ENCODE measurements at places on chromosomes 11 and 22.
A peak's percentile ranks its signal among the peaks of the same experiment; 100 is the strongest.

DNA sequence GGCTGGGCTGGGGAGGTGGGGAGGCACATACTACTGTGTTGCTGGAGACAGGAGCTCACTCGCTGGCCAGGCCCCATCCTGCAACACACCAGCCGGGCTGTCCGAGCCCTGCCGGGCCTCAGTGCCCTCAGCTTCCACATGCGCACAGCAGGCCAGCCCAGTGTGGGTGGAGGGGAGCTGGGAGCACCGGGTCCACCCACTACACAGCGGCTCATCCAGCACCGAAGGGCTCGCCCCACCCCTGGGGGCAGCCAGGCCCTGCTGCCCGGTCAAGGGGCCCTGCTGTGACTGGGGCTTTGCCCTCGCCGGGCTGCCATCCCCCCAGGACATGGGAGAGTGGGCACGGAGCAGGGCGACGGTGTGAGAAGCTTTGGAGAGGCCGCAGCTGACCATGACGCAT, 9.3 kb downstream of the TTLL8 start:
- no peak for DNase-seq

DNA sequence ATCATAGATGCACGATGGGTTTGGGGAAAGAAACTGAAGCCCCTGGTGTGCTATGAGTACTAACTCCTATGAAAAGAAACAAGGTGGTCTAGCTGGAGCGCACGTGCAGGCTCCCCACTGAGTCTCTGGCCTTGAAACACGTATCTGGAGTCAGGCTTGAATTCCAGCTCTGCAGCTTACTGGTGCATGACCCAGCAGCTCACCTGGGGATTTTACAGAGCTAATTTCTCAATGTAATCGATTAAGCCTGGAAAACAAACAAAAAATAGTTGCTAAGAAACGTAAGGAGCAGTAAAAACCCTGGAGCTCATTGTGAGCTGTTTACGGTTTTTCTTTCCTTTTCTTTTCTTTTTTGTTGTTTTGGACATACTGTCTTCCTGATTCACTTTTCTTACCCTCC, 12.3 kb downstream of the KCNJ1 start:
- DNase-seq, result no peak

- DNase-seq, result no peak
These were observed 8.1 kb downstream of the GRAMD1B start for GRCh38 chr11:123438131-123438627.

DNA sequence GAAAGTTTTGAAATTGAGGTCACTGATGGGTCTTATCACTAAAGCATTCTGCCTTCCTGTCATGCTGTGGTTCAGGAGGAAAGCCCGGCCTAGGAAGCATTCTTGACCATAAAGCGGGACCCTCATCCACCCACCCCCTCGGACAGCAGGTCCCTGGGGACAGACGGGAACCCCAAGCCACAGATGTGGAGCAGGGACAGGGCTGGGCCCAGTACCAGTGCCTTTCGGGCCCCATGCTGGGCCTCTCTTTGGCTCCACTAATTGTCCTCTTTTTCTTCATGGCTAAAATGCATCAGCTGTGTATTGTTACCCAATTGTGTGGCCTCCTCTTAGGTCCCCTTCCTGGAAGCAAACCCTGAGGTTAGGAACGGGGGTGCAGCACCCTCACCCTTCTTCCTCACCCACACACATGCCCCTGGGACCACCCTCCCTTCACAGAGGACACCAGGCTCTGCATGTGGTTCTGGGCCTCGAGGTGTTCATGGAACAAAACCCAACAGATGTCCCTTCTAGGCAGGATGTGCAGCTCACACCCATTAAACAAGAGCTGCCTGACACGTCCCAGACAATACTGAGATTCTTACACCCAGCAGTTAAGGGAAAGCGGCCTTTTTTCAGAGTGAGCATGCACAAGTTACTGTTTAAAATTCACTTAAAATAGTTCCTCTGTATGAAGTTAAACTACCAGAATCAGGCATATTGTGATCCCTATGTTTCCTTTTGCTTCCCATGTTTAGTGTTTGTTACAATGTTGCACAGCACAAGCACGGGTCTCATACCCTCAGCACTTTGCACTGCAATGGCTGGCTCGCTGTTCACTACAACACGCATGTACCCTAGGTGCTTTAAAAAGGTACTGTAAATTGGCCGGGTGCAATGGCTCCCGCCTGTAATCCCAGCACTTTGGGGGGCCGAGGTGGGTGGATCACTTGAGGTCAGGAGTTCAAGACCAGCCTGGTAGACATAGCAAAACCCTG, 807.6 kb downstream of the BRD1 start:
- no peak for DNase-seq

GRCh38 chr11:62493801-62494200, 52.8 kb downstream of the AHNAK start:
- no peak for DNase-seq

GRCh38 chr11:64844330-64845128, at the start of gene CDC42BPG:
CDC42BPG (minus strand) TSS chr11:64844653; CDS start chr11:64844569, 84 bp downstream.
- peak; percentile 67 for DNase-seq

GRCh38 chr11:57643802-57644201, 5.9 kb downstream of the YPEL4 start:
- DNase-seq, result no peak

GRCh38 chr11:76701294-76702040, 30.9 kb upstream of the LRRC32 start:
- no peak for DNase-seq

DNA sequence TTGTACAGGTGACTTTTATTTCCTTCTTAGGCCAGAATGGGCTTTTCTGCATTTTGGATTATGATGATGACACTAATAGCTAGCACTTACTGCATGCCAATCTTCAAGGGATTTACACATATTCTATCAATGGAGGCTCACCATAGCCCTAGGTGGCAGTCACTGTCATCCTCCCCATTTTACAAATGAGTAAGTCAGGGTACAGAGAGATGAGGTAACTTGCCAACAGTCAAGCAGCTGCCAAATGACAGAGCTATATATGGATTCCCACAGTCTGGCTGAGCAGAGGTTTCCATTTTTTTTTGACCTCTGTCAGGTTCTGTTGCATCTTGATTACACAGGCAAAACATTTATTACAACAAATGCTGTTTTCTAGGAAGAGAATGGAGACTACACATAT, 23.8 kb upstream of the C11orf96 start:
- no peak for DNase-seq

DNA sequence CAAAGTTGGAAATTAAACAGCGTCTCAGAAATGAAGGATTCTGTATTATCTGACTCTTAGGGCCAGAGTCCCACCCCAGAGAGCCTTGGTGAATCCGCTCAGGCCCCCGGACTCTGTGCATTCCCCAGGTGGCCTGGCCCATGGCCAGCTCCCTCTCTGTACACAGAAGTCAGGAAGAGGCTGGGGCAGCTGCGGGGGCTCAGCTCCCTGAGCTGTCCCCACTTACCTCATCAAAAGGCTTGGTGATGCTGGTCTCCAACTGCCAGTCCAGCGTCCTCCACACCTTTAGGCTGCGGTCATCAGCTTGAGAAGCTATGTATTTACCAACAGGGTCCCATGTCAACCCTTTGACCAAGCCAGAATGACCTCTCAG, 35.0 kb downstream of the HIRA start:
- DNase-seq, result no peak

DNA sequence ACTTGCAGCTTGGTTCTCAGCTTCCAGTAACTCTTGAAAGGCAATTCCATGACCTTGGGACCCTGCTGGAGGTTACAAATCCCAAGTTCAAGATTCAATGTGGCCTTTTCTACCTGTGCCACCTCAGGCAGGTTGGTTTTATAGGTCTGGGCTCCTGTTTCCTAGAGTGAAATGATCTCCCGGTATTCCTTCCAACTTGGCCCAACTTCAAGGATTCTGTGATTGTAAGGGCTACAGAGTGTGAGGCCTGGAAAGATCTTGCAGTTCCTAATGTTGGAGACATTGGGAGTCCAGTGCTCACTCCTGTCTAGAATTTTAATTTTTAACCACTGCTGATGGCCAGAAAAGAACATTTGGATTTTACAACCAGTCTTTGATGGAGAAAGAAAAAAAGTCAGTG, 91.6 kb downstream of the LDLRAD3 start:
- DNase-seq, result no peak

DNA sequence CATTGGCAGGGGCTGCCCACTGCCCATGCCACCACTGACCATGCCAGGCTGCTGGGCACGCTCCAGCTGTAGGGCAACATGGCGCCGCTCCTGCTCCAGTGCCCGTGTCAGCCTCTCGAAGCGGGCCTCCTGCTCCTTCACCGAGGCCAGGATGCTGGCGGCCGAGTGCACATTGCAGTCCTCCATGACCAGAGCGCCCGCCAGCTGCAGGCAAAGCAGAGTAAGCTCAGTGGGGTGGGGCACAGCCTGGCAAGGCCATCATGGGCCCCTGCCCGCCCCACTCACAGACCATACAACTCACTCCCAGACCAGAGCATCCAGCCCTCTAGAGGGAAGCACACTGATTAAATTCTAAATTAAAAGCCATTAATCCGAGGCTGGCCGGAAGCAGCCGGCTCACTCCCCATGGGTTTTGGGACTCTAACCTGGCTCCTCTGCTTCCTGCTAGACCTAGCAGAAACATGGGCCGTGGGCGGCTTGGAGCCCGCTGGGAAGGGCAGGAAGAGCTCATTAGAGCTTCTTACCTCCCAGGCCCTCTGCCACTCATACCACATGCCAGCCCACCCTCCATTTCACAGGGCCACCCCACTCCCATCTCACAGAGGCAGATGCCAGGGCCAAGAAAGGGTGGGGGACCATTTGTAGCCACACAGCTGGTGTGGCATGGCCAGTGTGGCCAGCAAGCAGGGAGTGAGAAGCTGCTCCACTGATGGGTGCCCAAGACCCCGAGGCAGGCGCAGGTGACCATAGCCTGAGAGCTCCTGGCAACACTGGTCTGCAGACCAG, 25.8 kb downstream of the ARVCF start:
- DNase-seq, result no peak

GRCh38 chr11:32391479-32391878, 43.9 kb downstream of the WT1 start:
- DNase-seq, result no peak

- no peak for DNase-seq
These were observed 105.9 kb downstream of the TRPC6 start for GRCh38 chr11:101477926-101478325.

DNA sequence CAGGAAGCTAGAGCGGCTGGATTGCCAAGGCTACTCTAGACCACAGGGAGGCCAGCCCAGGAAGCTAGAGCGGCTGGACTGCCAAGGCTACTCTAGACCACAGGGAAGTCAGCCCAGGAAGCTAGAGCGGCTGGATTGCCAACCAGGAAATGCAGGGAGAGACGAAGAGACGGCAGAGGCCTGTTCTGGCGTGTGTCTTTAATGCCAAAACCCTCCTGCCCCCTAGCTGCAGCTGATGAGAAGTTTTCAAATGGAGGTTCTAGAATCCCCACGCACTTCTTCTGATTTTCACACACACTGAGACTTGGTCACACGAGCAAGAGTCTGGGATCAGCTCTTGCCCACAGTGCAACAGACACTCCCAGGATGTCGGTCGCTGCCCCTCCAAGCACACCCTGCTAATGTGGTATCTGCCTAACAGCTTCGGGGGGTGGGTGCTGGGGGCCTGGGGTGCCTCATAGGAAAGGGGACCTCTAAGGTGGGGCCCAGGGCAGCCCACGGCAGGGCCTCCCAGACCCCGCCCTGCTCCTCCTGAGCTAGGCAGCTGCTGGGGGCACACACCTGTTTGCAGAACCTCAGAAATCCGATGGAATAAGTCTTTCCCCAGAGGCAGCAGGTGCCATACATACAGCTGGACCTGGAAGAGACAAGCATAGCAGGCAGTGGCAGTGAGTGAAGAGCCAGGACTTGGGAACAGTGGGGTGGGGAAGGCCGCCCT, 28.5 kb downstream of the MAFF start:
- peak; percentile 24 for DNase-seq

- DNase-seq, result no peak
These were observed 128.6 kb downstream of the SLC17A6 start for GRCh38 chr11:22466809-22467208.

DNA sequence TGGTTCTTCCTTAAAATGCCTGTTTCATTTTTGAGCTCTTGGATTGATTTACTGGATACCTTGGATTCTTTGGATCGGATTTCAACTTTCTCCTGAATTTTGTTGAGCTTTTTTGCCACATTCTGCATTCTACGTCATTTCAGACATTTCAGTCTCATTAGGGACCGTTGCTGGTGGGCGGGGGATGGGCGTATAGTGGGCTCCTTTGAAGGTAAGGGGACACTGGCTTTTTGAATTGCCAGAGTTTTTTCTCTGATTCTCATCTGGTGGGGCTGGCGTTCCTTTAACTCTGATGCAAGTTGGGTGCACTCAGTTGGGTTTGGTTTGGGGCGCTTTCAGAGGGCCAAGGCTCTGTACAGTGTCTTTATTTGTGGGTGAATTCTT, 216.5 kb downstream of the DYNC2H1 start:
- DNase-seq, result no peak

DNA sequence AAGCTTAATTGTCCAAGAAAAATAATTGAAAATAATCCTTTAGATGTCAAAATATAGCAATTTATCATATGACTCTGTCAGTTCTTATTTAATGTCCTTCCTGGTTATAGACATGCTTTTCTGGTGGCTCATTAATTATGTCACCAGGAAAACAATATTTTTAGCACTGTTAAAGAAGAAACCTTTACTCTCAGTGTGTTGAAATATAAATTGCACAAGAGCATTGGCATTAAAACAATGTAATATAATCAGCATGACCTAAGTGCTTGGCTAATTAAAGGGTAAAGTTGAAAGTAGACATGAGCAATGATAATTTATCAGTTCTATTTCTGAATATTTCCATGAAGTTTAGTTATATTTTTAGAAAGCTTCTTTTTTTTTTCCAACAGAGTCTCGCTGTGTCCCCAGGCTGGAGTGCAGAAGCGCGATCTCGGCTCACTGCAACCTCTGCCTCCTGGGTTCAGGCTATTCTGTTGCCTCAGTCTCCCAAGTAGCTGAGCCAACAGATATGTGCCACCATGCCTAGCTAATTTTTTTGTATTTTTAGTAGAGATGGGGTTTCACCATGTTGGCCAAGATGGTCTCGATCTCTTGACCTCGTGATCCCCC, 232.3 kb downstream of the JRKL start:
- DNase-seq, result no peak

DNA sequence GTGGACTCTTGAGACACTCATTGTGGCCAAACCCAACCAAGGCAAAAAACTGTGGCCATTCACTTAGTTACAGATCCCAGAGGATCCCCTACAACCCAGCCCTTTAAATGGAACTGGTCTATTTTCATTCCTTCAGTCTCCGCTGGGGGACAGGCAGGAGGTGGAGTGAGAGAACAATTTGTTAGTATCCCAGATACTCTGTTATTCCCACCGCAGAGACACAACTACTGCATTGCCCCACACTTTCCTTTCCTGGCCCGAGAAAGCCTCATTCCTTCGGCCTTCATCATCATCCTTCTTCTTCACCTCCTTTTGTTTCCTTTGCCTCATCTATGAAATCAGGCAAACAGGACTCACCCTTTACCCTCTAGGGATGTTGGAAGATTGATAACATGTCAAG, 191.1 kb downstream of the NTM start:
- no peak for DNase-seq

DNA sequence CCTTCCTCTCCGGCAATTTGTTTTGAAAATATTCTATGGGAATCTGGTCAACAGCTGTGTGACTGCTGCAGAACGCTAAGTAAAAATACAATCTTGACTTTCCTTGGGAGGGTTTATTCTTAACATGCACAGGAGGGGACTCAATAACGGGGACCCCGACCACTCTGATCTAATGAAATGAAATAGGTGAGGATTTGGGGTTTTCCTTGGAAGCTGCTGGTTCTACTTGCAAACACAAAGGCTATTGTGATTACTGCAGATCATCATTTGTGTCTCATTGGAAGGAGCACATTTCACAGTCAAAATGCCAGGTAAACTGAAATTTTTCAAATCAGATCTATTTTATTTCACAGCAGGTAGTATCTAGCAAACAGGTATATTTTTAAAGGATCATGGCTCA, 366.1 kb downstream of the SHANK2 start:
- DNase-seq, result no peak

- no peak for DNase-seq
These were observed 599.1 kb downstream of the BRD1 start for GRCh38 chr22:49228431-49229037.

Data from T-helper 17 cell (primary cell).